ENCODE measurements at places on chromosomes 2 and 18.

GRCh38 chr2:168456521-168457189 is 583 bp downstream of the CERS6 start:
- DNase-seq: peak; percentile 11

DNA sequence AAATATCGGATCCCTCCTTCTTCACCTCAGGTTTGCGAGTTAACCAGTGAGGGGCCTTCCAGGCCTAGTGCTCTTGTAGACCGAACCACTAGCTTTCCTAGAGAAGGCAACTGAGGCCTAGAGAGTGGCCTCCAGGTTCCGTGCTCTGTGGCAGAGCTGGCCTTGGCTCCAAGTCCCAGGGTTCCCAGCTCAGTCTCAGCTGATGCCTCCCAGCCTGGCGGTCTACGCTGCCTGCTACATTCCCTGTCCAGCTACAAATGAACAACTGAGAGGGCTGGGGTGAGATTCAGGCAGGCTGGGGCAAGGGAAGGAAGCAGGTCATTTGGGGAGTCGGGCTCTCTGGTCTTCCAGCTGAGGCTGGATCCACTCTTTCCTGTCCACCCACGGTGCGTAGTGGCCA is 2.3 kb downstream of the STEAP3 start:
- no peak for DNase-seq

GRCh38 chr2:27672723-27673486 is 9.2 kb downstream of the SLC4A1AP start:
- no peak for DNase-seq

GRCh38 chr2:173354073-173354581 is 545 bp upstream of the CDCA7 start:
- DNase-seq: no peak

GRCh38 chr2:53519918-53520841 is 247.4 kb upstream of the CHAC2 start:
- DNase-seq: no peak
